ENCODE measurements at places on chromosomes 6 and 20. TPM values are rescaled to one million over a fixed set of nuclear protein-coding genes. Genes with fewer than 3 reads are reported as not detected.

The FKBP1C gene
- 0.46 TPM for total RNA-seq

The HAO1 gene
- not detected for total RNA-seq

The CAGE1 gene
- total RNA-seq = 0.09 TPM

The AVP gene
- total RNA-seq = not detected

The PDE7B gene
- 0.60 TPM for total RNA-seq

The C20orf141 gene
- total RNA-seq = not detected

The GLP1R gene
- 0.11 TPM for total RNA-seq

The NHSL1 gene
- total RNA-seq = 8.4 TPM

The CST2 gene
- total RNA-seq = not detected

The HMGCLL1 gene
- 16.2 TPM for total RNA-seq

The MLN gene
- not detected for total RNA-seq

The LY6G5B gene
- 3.9 TPM for total RNA-seq

The PPP1R3G gene
- total RNA-seq = 7.6 TPM

The IP6K3 gene
- total RNA-seq = 3.9 TPM

The SIRPB2 gene
- not detected for total RNA-seq

The MROH8 gene
- total RNA-seq = 5.8 TPM

The SIRPB1 gene
- total RNA-seq = not detected

The NHLRC1 gene
- 2.0 TPM for total RNA-seq

The NNAT gene
- 3.6 TPM for total RNA-seq
